Posterior vena cava (tissue), 2 donors: ENCODE measurements at places on chromosomes 6 and 20. TPM values are rescaled to one million over a fixed set of nuclear protein-coding genes. Genes with fewer than 3 reads are reported as not detected.

DNA sequence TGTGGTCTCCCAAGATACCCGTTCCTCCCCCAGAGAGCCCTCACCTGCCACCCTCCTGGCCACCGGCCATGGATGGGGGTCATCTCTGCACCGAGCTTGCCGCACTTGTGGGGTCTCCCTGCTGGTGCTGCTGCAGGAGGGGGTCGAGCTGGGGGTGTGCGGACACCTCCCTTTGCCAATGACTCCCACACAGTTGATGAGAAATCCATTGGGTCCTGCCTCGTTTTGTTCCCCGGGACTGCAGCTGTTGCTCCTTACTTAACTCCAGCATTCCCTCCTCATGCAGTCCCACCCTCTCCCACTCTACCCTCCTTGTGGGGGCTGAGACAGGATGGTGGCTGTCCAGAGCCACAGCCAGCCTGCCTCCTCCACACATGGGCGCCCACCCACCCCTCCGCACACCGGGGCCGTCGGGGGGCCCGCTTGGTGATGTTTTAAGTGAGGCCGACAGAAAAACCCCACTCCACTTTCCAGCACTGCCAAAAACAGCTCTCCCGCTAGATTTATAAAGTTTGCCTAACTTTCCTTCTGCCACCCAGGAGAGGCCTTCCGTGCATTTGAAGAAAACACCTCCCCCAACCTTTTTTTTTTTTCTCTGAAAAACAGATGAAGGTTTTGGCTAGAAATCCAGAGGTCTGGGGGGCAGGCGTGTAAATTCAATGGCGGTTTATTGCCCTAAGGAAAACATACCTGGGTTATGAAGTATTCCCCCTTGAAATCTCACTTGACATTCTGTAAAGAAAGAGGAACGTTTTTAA, 53.5 kb upstream of the APCDD1L start:
- peak; percentile 62 for DNase-seq

GRCh38 chr6:30752157-30752927, 8.0 kb upstream of the IER3 start:
- DNase-seq = peak; percentile 99

- no peak for DNase-seq
Measured at GRCh38 chr20:59139998-59140397, 23.6 kb upstream of the ZNF831 start.

GRCh38 chr6:36320475-36320874, 16.2 kb downstream of the BNIP5 start:
- no peak for DNase-seq

- DNase-seq = no peak
Measured at GRCh38 chr6:37706749-37707148, 9.1 kb upstream of the MDGA1 start.

DNA sequence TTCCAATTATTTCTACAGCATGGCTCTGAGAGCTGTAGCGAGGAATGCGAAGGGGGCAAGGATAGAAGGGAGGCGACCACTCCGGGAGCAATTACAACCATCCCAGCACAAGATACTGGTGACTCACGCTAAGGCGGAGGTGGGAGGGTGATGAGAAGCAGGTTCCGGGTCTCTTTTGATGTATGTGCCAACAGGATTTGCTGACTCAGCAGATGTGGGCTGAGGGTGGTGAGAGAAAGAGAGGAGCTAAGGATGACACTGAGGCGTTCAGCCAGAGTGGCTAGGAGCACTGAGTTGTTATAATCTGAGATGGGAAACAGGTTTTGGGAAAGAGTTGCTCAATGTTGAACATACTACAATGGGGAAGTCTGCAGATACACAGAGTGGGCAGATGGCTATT, 9.3 kb upstream of the TXNDC5 start:
- DNase-seq = no peak

- DNase-seq = no peak
Measured at GRCh38 chr6:163422550-163422949, 8.0 kb downstream of the QKI start.

DNA sequence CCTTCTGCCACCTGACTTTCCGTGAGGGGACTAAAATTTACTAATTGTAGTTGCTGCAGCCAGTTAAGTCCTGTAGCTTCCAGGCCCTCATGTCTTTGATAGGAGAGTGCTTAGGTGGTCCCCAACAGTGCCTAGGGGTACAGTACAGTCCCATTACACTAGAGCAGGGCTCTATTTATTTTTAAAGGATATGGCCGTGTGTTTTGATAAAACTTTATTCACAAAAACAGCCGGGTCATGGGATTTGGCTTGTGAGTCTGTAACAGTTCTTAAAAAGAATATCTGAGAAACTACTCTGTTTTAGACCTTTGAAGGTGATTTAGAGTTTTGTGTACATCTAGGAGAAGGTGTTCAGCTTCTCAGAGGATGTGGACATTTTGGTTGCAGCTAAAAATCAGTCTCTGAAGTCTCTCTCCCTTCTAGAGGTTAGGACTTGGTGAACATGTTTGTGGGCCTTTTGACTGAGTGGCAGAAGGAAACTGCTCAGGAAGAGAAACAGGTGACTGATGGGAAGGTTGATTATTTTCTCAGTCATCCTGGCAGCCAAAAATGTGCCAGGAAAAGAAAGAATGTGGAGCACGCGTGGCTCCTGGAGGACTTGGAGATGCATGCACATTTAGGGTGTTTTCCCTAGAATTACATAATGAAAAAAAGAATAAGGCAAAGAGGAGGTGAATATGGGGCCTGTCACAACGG, 57.4 kb downstream of the VAPB start:
- no peak for DNase-seq

GRCh38 chr6:13441778-13442177, 45.6 kb downstream of the GFOD1 start:
- DNase-seq = no peak

DNA sequence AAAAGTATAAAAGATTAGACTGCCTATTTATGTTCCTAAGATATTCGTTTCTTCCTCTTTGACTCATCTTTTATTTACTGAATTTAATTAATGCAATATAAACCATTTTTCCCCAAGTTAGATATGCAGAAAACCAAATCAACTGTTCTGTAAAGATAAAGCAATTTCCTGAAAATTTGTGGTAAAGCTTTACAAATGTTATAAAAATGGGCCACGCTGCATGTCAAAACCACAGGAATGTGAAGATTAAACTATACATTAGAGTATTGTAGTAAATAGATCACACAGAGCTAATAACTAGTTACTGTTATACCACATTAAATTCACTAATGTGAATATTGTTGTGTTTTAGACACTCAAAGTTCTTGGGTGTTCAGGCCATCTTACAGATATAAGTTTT, 83.4 kb downstream of the OPN5 start:
- no peak for DNase-seq

DNA sequence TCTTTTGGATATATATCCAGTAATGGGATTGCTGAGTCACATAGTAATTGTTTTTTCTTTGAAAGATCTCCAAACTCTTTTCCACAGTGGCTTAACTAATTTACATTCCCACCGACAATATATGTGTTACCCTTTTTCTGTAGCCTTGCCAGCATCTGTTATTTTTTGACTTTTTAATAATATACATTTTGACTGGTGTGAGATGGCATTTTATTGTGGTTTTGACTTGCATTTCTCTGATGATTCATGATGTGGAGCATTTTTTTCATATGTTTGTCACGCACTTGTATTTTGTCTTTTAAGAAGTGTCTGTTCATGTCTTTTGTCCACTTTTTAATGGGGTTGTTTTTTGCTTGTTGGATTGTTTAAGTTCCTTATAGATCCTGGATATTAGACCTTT, 58.9 kb upstream of the OPRM1 start:
- no peak for DNase-seq

- DNase-seq = no peak
Measured at GRCh38 chr20:54221353-54221752, 13.5 kb downstream of the PFDN4 start.

CRISP3 gene
- 0.10 TPM for total RNA-seq

MTHFD1L gene
- 53.4 TPM for total RNA-seq

TAF11 gene
- total RNA-seq = 21.0 TPM

PSMB8 gene
- total RNA-seq = 37.7 TPM

CALHM4 gene
- total RNA-seq = not detected

PRKN gene
- total RNA-seq = 7.9 TPM

HMGCLL1 gene
- total RNA-seq = 0.14 TPM
